ENCODE measurements at places on chromosomes 7 and 10.

DNA sequence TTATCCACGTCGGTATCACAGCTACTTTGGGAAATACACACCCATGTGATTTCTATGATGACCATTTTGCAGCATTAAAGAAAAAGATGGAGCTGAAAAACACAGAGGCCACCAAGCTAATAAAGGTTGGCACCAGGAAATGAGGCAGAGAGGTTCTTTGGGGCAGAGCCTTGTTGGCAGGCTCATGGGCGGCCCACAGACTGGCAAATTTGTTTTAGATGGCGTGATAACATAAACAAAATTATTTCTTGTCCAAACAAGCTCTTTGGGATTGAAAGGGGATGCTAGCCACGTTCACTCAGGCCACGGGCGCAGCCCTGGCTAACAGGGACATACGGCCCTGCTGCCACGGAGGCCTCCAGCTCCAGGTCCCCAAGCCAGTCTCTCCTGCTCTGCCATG lies 135.9 kb upstream of the ZMIZ1 start:
- DNase-seq = no peak

DNA sequence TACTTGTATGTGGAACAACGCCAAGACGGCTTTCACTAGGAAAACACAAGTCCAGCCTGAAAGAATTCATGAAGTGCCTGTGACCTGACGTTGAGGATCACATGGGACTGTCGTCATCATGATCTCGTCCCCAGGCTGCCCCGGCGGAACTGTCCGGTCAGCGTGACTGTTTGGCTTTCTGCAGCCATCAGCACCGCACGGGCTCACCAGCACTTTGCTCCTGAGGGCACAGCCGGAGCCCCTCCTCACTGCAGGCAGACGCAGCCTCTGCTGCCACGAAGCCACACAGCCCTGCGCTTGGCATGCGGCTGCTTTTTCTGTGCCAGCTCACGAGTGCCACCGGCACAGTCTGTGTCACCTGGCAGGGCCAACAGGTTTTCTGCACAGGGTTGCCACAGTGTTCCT lies 9.4 kb upstream of the GET4 start:
- no peak for DNase-seq

- no peak for DNase-seq
Observed at GRCh38 chr10:120260456-120260855, 196.6 kb upstream of the PLPP4 start.

GRCh38 chr10:109991266-109991855 lies 16.4 kb upstream of the ADD3 start:
- no peak for DNase-seq

DNA sequence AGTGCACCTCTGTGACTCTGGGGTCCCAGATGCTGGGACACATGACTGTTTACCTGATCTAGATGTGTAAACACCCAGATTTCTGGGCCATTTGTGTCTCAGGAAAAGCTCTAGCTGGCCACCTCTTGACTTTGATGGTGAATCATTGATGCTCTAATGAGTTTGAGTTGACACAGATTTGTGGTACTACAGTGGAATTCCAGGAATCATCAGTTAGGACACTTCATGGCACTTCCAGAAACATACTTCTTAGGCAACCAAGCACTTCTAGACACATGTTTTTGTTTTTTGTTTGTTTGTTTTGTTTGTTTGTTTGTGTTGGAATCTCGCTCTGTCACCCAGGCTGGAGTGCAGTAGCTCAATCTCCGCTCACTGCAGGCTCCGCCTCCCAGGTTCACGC lies 302.2 kb upstream of the ZMIZ1 start:
- DNase-seq = no peak

- peak; percentile 15 for DNase-seq
Observed at GRCh38 chr7:125149151-125149550, 219.5 kb upstream of the POT1 start.

DNA sequence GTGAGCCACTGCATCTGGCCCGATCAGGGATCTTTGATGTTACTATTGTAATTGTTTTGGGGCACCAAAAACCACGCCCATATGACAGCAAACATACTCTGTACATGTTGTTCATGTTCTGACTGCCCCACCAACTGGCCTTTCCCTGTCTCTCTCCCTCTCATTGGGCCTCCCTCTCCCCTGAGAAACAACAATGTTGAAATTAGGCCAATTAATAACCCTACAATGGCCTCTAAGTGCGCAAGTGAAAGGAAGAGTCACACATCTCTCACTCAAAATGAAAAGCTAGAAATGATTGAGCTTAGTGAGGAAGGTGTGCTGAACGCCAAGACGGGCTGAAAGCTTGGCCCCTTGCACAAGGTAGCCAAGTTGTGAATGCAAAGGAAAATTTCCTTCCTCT lies 50.3 kb upstream of the SDK1 start:
- no peak for DNase-seq

GRCh38 chr10:78589687-78590086 lies 479.1 kb upstream of the ZMIZ1 start:
- DNase-seq = no peak

- DNase-seq = peak; percentile 9
Observed at GRCh38 chr10:34374356-34375045, 440.6 kb downstream of the PARD3 start.

- DNase-seq = no peak
Observed at GRCh38 chr10:1596482-1597099, 140.7 kb downstream of the ADARB2 start.

GRCh38 chr10:93995598-93996271 lies 2.0 kb downstream of the PLCE1 start:
- no peak for DNase-seq

DNA sequence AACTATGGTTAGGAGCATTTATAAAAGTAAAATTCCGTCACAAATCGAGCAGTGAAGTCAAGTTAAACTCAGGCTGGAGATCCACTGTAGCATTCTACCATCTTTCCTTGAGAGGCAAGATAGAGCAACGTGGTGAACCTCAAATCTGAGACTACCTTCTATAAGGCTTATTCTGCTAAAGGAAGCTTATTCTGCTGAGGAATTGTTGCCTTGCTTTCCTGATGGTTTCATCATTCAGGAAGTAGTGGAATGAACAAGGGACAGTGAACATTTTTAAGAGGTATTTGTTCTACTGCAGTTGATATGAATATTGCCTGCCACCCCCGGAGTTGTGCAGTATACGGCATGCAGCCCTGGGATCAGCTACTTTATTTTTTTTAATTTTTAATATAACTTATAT lies 170.8 kb downstream of the VPS50 start:
- DNase-seq = no peak

- no peak for DNase-seq
Observed at GRCh38 chr7:155830961-155831806, 18.9 kb upstream of the SHH start.

DNA sequence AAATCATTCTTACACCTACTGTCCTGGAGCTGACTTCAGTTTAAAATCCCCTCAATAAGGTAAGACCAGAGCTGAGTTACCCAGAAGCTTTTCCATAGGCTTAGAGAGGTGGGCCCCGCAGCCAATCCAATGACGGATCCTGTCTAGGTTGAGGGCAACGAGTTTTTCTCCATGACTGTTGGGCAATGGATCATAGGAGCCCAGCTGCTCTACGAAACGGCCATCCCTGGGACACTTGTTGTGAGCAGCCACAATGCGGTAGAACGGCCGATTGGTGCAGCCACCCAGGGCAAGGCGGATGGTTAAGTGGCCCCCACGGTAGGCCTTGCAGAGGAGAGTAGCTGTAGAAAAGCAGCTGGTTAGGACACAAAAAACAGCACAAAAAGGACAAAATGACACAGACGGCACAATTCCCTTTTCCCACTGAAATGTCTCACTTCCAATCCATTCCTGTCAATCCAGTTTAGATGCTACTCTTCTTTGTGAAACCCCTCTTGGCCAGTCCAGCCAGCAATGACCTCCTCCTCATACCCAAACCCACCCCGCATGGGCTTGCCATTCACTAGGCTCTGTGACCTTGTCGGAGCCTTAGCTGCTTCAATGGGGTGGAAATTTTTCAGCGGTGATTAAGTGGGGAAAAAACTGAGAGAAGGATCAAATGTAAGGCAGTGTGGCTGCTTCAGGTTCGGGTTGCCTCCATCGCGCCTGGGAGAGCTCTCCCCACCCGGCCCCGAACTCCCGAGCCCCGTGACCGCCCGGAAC lies 580 bp downstream of the MRPS16 start:
- no peak for DNase-seq

- peak; percentile 1 for DNase-seq
Observed at GRCh38 chr7:18913106-18913505, 204.3 kb downstream of the TWIST1 start.

GRCh38 chr10:129174232-129175014 lies 292.6 kb upstream of the MGMT start:
- DNase-seq = peak; percentile 33

- no peak for DNase-seq
Observed at GRCh38 chr10:22437620-22438588, 92.6 kb downstream of the SPAG6 start.

GRCh38 chr10:116785282-116785681 lies 42.9 kb upstream of the HSPA12A start:
- DNase-seq = no peak

GRCh38 chr10:78547397-78547796 lies 513.7 kb downstream of the RPS24 start:
- DNase-seq = no peak
